ENCODE measurements at places on chromosomes 1 and 21.

GRCh38 chr1:157307491-157307890 lies 169.3 kb upstream of the ETV3 start:
- no peak for DNase-seq

DNA sequence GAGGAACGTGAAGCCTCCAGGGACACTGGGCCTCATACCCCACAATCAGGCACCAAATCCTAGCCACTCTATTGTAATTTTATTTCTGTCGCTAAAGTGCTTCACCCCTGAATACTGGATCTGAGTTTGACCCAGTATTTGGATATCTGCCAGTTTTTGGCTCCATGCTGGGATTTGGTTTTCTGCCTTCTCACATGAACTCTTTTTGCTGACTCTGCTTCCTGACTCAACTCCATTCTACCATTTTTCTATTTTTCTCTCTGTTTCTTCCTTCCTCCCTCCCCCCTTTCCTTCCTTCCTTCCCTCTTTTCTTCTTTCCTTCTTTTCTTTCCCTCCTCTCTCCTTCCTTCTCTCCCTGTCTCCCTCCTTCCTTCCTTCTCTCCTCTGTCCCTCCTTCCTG lies 151.3 kb upstream of the GJB5 start:
- DNase-seq, result no peak

- no peak for DNase-seq
Measured at GRCh38 chr1:151720125-151720524, 1.2 kb upstream of the RIIAD1 start.

DNA sequence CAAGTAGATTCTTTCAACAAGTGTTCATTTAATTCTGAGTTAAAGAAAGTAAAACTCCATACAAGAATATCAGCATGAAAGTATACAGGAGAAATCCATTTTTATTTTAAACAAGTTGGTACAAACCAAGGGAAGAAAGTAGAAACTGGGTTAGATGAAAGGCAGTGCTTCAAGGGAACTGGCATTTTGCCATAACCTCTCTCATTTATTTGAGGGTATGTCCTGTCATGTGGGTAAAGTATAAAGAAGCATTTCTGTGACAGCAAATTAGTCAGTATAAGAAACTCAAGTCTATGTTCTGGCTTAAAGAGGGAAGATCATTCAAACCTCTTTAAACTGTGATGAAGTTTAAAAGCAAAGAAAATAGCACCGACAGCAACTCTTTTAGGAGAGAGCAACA lies 32.0 kb downstream of the OLFM3 start:
- DNase-seq, result no peak

DNA sequence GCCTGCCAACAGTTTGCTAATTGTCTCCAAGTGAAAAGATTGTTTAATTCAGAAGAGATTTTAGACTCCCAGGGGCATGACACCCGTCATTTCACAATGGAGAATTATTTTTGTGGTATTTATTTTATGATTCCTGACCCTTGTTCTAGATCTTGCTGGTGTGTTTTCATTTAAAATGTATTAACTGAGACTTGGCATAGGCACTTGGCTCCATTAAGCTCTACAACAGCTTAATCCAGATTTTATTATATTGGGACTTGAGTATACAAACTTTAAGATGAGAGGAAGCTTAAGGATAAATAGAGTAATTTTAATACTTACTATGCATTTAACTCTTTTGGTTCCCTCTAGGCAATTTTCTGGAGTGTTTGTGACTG lies 101.3 kb upstream of the KCNE2 start:
- DNase-seq, result no peak
